ENCODE measurements at places on chromosomes 7 and 10. TPM values are rescaled to one million over a fixed set of nuclear protein-coding genes. Genes with fewer than 3 reads are reported as not detected.

The RPS24 gene
- 5,326 TPM for polyA plus RNA-seq

The TRPV6 gene
- 10.5 TPM for polyA plus RNA-seq

The TUBAL3 gene
- polyA plus RNA-seq, result 0.05 TPM

The WEE2 gene
- not detected for polyA plus RNA-seq

The TAS2R41 gene
- not detected for polyA plus RNA-seq

The CALML5 gene
- polyA plus RNA-seq, result 185 TPM

The LRRN3 gene
- 0.06 TPM for polyA plus RNA-seq

The DCLRE1A gene
- polyA plus RNA-seq, result 2.7 TPM

The SORBS1 gene
- polyA plus RNA-seq, result 66.3 TPM

The NUTM2E gene
- polyA plus RNA-seq, result 0.13 TPM

The AKR1C2 gene
- polyA plus RNA-seq, result 37.5 TPM

The SPDYE8 gene
- polyA plus RNA-seq, result not detected

The ZNF804B gene
- not detected for polyA plus RNA-seq

The TACR2 gene
- polyA plus RNA-seq, result 5.8 TPM

The EBLN1 gene
- not detected for polyA plus RNA-seq

The SKIDA1 gene
- polyA plus RNA-seq, result 0.22 TPM

The FAM24B gene
- 2.6 TPM for polyA plus RNA-seq

The AIFM2 gene
- 13.6 TPM for polyA plus RNA-seq

The NPFFR1 gene
- 0.01 TPM for polyA plus RNA-seq

The CRYGN gene
- polyA plus RNA-seq, result not detected

The SPDYE9 gene
- not detected for polyA plus RNA-seq

The PARD3 gene
- 71.3 TPM for polyA plus RNA-seq

The PIK3AP1 gene
- 0.47 TPM for polyA plus RNA-seq

The ASNS gene
- polyA plus RNA-seq, result 34.0 TPM

The EXOSC1 gene
- polyA plus RNA-seq, result 32.4 TPM

The BTRC gene
- polyA plus RNA-seq, result 5.7 TPM

The HOXA10 gene
- polyA plus RNA-seq, result 0.16 TPM

All from esophagus (tissue), 2 donors.